ENCODE measurements at places on chromosomes 7 and 10. TPM values are rescaled to one million over a fixed set of nuclear protein-coding genes. Genes with fewer than 3 reads are reported as not detected.

Gene PRSS37
- not detected for total RNA-seq

Gene TFPI2
- 16.2 TPM for total RNA-seq

Gene OR6B1
- total RNA-seq: not detected

- DNase-seq: no peak
Measured at GRCh38 chr10:63241841-63242281, 108.7 kb downstream of the NRBF2 start.

DNA sequence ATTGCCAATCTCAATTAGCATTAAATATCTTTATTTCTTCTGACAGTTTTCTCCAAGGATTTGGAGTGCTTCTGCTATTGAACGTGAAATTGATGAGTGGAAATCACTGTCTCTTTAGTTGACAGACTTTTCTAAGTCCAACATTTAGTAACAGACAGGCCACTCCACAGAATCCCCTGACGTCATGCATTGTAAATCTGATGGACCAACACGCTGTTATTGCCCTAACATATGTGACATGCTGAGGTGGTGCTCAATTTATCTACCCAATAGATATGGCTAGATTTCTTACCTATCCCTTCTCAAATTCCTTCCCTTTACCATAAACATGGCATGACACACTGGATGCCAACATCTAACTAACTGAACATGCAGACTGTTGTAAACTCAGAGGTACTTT, 240.6 kb upstream of the DGKB start:
- no peak for DNase-seq

DNA sequence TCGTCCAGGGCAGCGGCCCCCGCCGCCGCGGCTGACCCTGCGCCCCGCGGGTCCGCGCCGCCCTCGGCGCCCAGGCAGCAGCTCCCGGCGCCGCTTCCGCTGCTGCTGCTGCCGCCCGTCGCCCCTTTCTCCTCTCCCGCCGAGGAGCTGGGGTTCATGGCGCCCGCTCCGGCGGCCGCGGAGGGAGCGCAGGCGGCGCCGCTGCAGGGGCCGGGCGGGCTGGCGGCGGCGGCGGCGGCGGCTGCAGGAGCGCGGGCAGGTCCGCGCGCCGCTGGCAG, 286 bp downstream of the DGKI start:
- DNase-seq: no peak

- no peak for DNase-seq
Measured at GRCh38 chr10:17771017-17771416, 19.0 kb downstream of the TMEM236 start.

GRCh38 chr7:142885311-142886230, at the start of gene TRPV6:
TSS of gene TRPV6 (minus strand) at chr7:142885745.
- DNase-seq: no peak

DNA sequence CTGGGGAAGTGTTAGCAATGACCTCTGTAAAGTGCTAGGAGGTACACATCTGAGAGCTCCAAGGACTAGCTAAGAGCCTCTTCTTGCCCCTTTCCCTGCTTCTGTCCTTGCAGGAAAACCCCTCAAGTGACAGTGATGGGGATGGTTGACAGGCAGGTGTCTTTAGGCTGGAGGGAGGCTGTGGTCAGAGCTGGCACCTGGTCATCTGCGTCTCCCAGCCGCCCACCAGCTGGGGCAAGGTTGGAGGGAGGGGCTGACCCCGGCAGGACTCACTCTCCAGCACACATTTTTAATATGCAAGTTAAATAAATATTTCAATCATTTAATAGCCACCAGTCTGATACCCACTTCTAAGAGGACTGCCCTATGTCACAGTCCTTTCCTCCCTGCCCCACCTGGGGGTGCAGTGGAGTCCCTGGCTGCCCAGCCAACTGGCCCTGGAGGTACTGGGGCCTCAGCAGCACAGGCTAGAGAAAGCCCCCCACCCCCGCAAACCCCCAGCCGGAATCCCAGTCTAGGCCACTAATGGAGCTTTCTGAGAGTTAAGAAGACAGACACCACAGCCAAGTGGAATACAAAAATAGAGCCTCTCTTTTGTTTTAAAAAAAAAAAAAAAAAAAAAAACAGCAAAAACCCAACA, 6.3 kb downstream of the FGF8 start:
- no peak for DNase-seq

GRCh38 chr7:117210397-117210796, 112.5 kb downstream of the WNT2 start:
- DNase-seq: no peak

DNA sequence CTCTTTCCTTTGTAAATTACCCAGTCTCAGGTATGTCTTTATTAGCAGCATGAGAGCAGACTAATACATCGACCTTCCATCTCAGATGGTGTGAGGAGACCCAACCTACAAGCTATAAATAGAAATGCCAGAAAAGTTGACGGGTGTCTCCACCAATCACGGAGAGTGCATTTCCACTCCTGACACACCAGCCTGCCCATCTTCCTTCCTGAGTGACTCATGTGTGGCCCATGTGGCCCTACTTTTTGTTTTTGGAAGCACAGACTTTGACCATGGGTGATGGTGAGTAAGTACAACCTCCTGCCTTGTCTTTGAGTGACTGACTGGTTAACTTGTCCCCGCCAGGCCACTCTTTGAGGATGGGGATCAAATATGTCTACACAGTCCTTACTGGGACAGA, 147.0 kb downstream of the OAT start:
- DNase-seq: no peak

DNA sequence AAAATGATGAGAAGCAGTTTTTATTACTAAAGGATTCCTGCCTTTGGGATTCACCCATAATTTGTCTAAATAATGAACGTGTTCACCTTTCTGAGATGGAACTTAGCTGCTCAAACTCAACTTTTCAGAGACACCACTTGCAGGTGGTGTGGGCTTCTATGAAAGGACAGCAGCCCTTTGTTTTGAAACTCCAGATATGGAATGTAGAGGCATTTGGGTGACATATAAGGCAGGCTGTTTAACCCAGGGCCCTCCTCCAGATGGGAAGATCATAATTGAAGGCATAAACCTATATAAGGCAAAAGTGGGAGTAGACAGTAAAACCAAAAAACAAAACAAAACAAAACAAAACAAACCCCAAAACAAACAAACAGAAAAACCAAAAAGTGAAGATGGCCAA, 11.9 kb upstream of the HUS1 start:
- DNase-seq: no peak
